Activated naive CD8-positive, alpha-beta T cell treated with anti-CD3 and anti-CD28 coated beads for 36 hours (primary cell): ENCODE measurements at places on chromosomes 13 and 19. TPM values are rescaled to one million over a fixed set of nuclear protein-coding genes. Genes with fewer than 3 reads are reported as not detected.

The NCAN gene
- not detected for total RNA-seq

The IL4I1 gene
- 2.3 TPM for total RNA-seq

The PRKD2 gene
- total RNA-seq, result 68.6 TPM

- no peak for DNase-seq
These were observed 5.9 kb downstream of the PKN1 start for GRCh38 chr19:14439014-14439413.
